ENCODE measurements at places on chromosomes 4 and X.

DNA sequence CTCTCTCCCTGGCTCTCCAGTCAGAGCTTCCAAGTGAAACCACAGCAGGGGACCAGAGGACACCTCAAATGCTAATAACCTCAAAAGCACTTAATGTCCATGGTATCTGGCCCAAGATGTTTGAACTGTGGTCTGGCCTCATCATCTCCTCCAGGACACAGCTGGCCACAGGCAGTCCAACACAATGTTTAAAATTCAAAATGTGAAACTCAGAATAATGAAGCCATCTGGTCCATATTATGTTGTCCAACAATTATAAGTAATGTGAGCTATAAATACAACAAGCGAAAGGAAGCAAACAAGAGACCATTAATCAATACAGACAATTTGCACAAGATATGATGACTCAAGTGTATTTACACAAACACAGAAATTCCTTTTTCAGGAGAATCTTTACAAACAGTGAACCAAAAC lies 90.7 kb upstream of the S100G start:
- DNase-seq, result no peak

GRCh38 chrX:39677978-39678791 lies 419.6 kb downstream of the BCOR start:
- peak; percentile 92 for DNase-seq

GRCh38 chrX:118100091-118100490 lies 16.5 kb downstream of the KLHL13 start:
- no peak for DNase-seq

DNA sequence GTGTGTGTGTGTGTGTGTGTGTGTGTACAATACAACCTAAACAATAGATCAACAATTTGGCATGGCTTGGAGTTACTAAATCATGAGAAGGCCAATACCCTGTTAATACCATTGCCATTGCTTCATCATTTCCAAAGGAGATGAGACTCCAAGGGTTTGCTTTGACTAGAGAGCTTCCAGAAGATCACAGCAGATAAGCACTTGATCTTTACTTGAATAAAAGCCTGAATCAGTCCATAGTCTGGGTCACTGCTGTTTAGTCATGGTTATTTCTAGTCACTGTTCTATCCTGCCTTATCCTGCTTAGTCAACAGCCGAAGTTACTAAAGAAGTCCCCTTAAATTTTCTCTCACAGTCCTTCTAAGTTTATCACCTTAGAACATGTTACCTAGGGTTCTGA lies 58.2 kb downstream of the RAB40AL start:
- DNase-seq, result no peak

- DNase-seq, result no peak
Observed at GRCh38 chr4:7909463-7910262, 30.0 kb downstream of the AFAP1 start.
